ENCODE measurements at places on chromosomes 12 and 14.

- no peak for DNase-seq
Observed at GRCh38 chr12:97300431-97300830, 162.2 kb upstream of the RMST start.

- DNase-seq = no peak
Observed at GRCh38 chr12:109497675-109498074, 20.2 kb downstream of the UBE3B start.

- no peak for DNase-seq
Observed at GRCh38 chr12:89389755-89390661, 37.7 kb upstream of the DUSP6 start.

DNA sequence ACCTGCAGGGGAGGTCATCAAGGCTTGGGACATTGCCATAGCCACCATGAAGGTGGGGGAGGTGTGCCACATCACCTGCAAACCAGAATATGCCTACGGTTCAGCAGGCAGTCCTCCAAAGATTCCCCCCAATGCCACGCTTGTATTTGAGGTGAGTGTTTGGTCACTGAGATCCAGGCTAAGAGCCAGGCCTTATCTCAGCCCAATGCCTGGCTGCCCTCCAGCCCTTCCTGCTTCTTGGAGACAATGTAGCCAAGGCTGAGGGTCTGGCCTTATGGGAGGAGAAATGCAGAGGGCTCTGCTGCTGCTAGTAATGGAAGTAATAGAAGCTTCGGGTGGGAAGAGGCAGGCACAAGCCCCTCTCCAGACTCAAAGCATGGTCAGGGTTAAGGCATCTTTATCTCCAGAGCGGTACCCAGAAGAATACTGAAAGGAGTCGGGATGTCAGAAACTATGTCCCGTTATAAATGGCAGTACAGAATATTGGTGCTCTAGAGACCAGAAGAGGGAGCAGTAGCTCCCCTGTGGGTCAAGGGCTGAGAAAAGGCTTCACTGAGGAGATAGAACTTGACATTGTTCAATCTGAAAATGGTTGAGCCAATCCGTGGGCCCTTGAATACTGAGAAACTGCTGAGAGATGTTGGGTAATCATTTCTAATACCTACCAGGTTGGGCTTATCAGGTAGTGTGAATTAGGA lies 3.1 kb downstream of the FKBP4 start:
- DNase-seq = peak; percentile 39

GRCh38 chr14:103026988-103027387 lies 30.4 kb downstream of the CDC42BPB start:
- DNase-seq = no peak

- no peak for DNase-seq
Observed at GRCh38 chr12:90917431-90917830, 37.5 kb downstream of the CCER1 start.

- no peak for DNase-seq
Observed at GRCh38 chr14:104322531-104323366, 184.4 kb downstream of the KIF26A start.

- no peak for DNase-seq
Observed at GRCh38 chr12:52434081-52434733, at the start of gene KRT75. TSS of gene KRT75 (minus strand) at chr12:52434371. CDS start at chr12:52434304, 67 bp downstream.

- no peak for DNase-seq
Observed at GRCh38 chr14:74637178-74637550, 25.1 kb upstream of the LTBP2 start.

Measured in hematopoietic multipotent progenitor cell treated with erythropoietin and hydrocortisone succinate and interleukin-3 and kit ligand, for 6 days (in vitro differentiated cells).